ENCODE measurements at places on chromosomes 6 and 20.

DNA sequence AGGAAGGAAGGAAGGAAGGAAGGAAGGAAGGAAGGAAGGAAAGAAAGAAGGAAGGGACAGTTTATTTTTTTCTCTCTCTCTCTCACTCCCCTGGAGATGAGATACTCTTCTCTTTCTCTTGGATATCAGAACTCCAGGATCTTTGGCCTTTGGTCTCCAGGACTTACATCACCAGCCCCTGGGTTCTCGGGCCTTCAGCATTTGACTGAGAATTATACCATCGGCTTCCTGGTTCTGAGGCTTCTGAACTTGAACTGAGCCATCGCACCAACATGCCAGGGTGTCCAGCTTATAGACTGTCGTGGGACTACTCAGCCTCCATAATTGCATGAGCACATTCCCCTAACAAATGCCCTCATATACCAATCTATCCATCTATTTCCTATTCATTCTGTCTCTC is 69.4 kb upstream of the NRSN1 start:
- DNase-seq = no peak

- DNase-seq = no peak
Measured at GRCh38 chr20:34713194-34713943, 9.2 kb downstream of the TP53INP2 start.

DNA sequence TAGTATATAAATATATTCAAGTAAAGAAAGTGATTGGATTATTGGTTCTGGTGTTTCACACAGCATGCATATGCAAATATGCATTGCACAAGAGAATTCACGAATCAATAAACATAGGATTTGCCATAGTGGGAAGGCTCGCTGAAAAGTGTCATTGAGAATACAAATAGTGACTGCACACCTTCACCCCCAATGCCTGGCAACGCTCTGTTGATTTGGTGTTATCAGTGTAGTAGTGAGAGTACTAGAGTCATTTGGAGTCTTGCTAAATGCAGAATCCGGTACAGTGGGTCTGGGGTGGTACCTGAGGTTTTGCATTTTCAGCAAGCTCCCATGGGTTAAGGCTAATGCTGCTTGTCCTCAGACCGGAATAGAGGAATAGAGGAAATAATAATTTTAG is 49.7 kb upstream of the NAA20 start:
- DNase-seq = no peak

GRCh38 chr6:24960991-24961475 is 25.3 kb upstream of the RIPOR2 start:
- no peak for DNase-seq

- no peak for DNase-seq
Measured at GRCh38 chr6:11270030-11271027, 37.9 kb upstream of the NEDD9 start.

DNA sequence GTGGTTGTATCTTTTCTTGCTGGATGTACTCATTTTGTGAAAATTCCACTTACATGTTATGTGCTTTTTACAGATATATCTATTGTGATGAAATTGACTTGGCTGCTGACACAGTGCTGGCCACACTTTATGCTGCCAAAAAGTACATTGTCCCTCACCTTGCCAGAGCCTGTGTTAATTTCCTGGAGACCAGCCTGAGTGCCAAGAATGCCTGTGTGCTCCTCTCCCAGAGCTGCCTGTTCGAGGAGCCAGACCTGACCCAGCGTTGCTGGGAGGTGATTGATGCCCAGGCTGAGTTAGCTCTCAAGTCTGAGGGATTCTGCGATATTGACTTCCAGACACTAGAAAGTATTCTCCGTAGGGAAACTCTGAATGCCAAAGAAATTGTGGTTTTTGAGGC is 4.9 kb downstream of the BTBD3 start:
- no peak for DNase-seq

GRCh38 chr6:121438869-121439268 is 3.4 kb downstream of the GJA1 start:
- DNase-seq = no peak

GRCh38 chr6:13718123-13718458 is 6.5 kb upstream of the RANBP9 start:
- no peak for DNase-seq

DNA sequence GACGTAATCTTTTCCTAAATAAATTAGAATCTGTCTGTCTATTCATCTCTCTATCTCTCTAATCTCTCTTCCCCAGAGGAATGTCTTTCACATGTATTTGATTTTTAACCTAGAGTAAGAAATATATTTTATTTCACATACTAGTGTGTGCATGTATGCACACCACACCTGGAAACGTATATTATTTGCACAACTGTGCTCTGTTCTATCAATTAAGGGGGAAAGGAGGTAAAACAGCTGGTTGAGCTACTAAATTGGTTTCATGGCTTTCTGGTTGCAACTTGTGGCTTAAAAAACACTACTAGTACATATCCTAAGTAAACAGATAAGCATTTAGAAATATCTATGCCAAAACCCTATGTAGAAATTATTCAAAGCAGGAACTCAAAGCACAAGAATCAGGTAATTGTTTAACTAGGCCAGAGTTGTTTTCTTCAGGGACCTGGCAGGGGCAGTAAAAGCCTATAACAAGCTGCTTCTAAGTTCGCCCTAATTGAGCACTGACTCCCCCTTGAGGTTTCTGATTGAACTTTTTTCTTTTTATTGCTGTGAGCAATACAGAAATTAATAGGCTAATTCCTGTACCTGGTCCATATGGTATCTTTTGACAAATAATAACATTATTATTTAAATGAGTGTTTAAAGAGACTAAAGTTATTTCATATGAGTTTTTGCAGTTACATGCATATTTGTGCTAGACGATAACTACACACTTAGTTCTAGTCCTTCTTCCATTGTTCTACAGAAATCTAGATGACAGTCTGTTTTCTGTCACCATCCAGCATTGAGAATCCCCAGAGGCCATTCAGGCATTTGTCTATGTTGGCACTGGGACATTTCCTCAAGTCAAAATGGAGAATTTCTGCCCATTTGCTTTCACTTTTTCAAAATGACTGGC is 88.6 kb downstream of the MCHR2 start:
- DNase-seq = no peak

DNA sequence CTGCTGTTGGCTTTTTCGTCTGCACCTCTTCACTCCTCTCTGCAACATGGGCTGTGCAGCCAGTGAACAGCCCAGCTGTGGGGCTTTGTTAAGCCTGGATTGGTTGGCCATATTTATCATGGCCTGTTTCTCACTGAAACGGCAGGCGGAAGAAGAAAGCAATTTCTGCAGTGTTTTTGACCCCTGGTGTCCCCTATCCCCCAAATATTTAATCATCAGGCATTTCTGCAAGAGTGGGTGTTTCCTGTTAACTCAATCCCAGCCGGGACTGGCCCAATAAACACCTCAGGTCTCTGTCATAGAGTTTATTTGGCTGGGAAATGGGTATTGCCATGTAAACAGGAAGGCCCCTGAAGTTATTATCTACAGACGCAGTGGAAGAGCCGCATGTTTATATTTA is 174.8 kb upstream of the SUPT3H start:
- DNase-seq = no peak

GRCh38 chr6:159067334-159067733 is 22.5 kb upstream of the TAGAP start:
- no peak for DNase-seq

DNA sequence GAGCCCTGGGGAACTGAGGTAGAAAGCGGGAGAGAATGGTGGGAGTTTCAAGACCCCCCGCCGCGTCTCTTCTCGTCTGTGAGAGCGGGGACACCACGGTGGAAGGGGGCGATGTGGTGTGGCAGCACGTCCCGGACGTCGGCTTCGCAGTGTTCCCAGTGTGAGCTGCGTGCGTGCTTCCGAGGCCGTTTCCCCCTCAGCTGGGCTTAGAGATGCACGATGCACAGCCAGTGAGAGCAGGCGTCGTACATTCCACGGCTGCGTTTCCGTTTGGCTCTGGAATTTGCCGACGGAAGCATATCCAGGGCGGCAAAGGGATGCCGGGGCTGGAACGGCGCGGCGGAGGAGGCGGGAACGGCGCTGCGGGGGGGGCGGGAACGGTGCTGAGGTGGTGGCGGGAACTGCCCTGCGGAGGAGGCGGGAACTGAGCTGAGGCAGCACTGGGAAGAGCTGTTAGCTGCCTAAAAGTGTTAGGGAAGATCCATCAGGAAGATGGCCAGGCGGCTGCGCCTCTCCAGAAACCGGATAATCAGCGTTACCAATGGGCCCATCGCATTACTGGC is 37.7 kb downstream of the KIF25 start:
- no peak for DNase-seq

DNA sequence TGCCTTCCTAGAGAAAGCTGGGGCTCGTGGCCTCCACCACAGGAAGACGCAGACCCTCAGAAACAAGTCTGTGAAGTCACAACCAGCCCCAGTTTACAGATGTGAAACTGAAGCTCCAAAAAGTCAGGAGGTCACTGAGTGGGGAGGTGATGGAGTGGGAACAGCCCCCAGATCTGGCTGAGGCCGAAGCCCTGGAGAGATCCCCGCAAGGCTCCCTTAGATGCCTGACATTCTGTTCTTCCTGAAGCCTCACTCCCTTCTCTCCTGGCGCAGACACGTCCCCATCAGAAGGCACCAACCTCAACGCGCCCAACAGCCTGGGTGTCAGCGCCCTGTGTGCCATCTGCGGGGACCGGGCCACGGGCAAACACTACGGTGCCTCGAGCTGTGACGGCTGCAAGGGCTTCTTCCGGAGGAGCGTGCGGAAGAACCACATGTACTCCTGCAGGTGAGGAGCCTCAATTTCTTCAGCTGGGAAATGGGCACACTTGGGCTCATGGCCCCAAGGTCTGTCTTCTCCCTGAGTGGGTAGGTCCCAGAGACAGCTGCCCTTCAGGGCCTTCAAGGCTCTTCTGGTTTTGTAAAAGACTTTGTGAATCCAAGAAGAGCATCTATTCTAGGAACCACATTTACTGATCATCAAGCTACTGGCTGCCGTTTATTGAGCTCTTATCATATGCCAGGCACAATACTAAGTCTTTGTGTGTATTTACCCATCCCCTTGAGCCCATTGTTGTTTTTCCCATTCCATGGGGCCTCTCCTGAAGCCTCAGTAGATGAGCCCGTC is 50.5 kb downstream of the HNF4A start:
- DNase-seq = no peak

DNA sequence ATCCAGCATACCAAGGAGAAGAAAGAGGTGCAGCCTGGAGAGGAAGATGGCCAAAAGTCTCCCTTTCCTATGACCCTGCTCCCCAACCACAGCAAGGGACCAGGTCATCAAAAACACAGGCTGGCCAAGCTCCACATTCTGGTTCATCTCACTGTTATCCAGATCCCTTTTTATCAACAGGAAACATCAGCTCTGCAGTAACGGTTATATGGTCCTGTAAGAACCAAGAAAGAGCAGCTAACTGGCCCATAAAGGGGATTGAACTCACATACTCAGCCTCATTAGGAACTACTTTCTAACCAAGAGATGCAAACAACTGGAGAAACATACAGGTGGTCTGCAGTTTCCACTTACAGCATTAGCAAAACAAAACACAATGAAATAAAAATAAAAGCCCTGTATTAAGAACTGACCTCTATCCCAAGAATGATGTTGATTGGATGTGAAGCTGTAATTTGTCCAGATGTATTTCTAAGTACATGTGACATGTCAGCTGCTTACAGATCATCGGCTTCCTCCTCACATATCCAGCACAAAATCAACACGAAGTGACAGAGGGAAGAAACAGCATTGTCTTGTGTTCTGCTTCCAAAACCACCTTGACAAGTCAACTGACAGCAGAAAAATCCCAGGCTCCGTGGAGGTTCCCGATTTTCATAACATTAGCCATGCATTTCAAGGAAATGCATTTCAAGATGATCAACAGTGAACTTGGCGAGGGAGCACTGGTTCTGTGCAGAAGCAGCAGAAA is 557.2 kb upstream of the AGPAT4 start:
- DNase-seq = no peak

GRCh38 chr20:58883241-58883691 is 30.8 kb downstream of the GNAS start:
- no peak for DNase-seq

- DNase-seq = no peak
Measured at GRCh38 chr20:56630506-56631317, 1.6 kb downstream of the TFAP2C start.

DNA sequence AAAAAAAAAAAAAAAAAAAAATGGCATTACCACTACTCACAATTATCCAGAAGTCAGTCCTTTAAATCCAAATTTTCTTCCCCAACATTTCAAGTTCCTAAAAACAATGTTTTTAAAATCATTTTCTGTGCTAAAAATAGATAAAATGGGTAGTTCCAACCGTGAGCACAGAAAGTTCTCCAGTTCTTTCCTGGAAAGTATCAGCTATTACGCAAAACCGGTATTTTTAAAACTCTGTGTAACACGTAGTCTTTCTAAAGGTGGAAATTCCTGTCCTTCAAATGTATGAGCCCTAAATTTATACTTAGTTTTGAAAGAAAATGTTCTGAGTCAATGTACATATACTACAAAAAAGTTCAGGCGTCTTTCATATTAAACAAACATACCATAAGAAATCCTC is 83.5 kb upstream of the SCAF8 start:
- no peak for DNase-seq

DNA sequence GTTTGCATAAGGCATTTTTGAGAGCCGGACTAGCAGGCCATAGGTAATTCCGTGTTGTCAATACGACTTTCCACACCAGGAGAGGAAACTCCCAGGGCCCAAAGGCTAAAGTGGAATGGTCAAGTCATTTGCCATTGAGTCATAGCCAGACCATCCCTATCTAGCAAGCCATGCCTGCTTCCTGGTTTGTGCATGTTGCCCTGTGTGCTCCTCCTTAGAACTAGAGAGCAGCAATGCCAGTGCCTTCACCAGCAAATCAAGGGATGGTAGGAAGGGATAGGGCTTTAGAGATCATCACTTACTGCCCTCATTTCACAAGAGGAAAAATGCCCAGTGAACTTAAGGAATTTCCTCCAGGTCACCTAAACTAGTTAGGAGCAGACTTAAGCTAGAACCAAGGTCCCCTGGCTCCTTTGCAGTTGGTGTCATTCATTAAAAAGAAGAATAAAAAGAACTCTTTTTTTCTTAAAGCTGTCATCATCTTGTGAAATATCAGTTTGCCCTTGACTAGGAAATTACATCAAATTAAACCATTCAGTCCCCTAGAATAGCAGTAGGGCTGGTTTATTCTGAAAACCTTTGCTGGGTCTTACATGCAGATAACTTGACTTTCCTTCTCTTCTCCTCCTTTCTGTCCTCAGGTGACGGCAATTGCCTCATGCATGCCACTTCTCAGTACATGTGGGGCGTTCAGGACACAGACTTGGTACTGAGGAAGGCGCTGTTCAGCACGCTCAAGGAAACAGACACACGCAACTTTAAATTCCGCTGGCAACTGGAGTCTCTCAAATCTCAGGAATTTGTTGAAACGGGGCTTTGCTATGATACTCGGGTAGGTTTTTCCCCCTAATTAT is 7.4 kb downstream of the TNFAIP3 start:
- DNase-seq = no peak
